ENCODE measurements at places on chromosomes 1 and 21. TPM values are rescaled to one million over a fixed set of nuclear protein-coding genes. Genes with fewer than 3 reads are reported as not detected.

- no peak for DNase-seq
Measured at GRCh38 chr1:169395955-169396354, 28.0 kb downstream of the BLZF1 start.

DNA sequence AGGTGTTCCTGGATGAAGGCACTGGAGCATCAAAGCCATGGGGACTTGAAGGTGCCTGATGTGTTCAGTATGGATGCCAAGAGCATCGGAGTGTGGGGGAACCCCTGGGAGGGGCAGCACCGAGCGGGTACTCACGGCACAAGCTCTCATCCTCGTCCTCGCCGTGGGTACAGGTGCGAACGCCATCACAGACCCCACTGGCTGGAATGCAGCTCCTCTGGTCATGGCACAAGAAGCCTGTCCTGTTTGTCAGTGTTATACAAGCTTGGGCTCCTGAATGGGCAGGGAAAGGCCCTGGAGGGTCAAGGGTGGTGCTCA, 6.0 kb downstream of the LDLRAD1 start:
- DNase-seq = no peak

DNA sequence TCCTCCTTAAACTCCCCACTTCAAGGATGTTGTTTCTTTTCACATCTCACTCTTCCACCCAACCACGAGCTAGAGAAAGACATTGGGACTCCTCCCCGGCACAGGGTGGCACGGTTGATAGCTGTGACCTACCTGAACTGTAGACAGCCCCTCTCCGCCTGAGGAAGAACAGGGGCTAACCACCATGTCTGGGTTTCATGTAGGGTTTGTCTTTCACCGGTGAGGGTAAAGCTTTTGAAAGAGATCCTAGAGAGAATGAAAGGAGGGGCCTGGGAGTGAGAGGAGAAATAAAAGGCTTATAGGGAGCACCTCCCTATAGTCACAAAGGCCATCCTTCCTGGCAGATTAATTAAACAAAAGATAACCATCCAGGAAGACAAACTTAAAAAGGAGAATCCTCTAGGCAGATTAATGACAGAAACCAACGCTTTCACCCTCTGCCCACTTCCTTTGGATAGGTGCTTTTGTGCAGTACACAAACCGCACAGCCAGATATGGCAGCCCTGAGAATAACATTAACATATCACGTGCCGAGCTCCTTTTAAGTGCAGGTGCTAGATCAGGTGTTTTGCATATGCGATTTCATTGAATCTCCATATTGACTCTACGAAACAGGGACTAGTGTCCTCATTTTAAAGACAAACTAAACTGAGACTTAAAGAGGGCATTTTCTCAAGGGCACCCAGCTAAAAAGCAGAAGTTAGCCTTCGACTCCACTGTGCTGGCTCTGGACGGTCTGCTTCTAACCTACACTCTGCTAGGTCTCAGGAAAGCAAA, 178.1 kb upstream of the RUNX1 start:
- DNase-seq = no peak

DNA sequence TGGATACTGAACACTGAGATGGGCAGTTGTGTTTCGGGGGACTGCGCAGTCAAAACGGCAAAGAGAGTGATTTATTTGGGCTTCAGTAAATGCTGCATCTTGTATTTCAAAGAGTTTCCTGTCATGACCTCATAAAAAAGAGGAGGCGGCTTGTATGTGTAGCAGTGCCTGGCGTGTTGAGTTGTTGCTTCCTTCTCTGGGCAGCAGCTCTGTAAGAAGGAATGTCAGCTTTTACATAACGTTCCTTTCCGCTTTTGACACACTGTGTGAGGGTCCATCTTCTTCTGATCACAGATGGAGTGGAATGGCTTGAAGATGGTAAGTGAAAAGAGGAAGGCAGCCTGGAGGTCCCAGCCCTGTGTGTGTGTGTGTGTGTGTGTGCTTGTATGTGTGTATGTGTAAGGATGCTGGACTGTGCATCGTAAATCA, 941 bp downstream of the ELAVL4 start:
- peak; percentile 73 for DNase-seq

GRCh38 chr1:223747838-223748335, 35.5 kb downstream of the CAPN2 start:
- no peak for DNase-seq

GJA5 gene
- not detected for total RNA-seq

TMEM269 gene
- total RNA-seq = under 0.01 TPM

KRTAP12-2 gene
- under 0.01 TPM for total RNA-seq

GRCh38 chr1:111497592-111497991, 5.8 kb downstream of the ADORA3 start:
- no peak for DNase-seq

DNA sequence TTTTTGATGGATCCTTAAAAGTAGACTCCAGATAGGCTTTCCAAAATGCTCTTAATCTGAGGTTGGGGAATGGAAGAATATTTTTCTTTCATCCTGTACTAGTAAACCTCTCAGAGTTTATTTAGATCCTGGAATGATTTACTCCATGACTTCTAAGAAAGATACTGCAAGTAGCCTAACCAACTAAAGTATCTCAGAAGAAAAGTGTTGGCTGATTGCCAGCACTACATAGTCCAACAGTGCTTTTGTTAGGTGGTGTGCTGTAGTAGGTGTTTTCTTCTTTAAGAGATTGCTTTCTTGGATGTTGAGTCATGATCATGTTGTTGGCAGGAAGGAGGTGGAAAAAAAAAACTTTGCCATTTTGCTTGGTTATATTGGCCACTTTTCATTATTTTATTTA, 119.8 kb downstream of the OSBPL9 start:
- DNase-seq = peak; percentile 32

PALMD gene
- under 0.01 TPM for total RNA-seq

- no peak for DNase-seq
Measured at GRCh38 chr1:117571496-117571895, 34.4 kb upstream of the TENT5C start.

LIN28A gene
- under 0.01 TPM for total RNA-seq

OR2L5 gene
- total RNA-seq = 1.3 TPM

CBR3 gene
- total RNA-seq = 11.3 TPM

- DNase-seq = no peak
Measured at GRCh38 chr1:187294421-187295201, 465.9 kb downstream of the PLA2G4A start.

DAB1 gene
- under 0.01 TPM for total RNA-seq
